Vein endothelial cell (primary cell): ENCODE measurements at places on chromosomes 2 and 18. TPM values are rescaled to one million over a fixed set of nuclear protein-coding genes. Genes with fewer than 3 reads are reported as not detected.

ASXL3 gene
- under 0.01 and 0.57 TPM in 2 replicates for total RNA-seq

IL18R1 gene
- 1.6 and 3.4 TPM in 2 replicates for total RNA-seq

LIPG gene
- total RNA-seq, result 30.4 and 80.9 TPM in 2 replicates

RGPD3 gene
- 0.33 and 0.38 TPM in 2 replicates for total RNA-seq

ZSWIM2 gene
- under 0.01 and 0.10 TPM in 2 replicates for total RNA-seq

LGALSL gene
- total RNA-seq, result 5.9 and 7.3 TPM in 2 replicates

SP110 gene
- total RNA-seq, result 10.1 and 10.3 TPM in 2 replicates

SLC30A3 gene
- total RNA-seq, result 3.2 and 11.8 TPM in 2 replicates

INPP5D gene
- total RNA-seq, result 26.1 and 34.3 TPM in 2 replicates

C2orf66 gene
- under 0.01 and 0.38 TPM in 2 replicates for total RNA-seq
